ENCODE measurements at places on chromosomes 4 and X.

DNA sequence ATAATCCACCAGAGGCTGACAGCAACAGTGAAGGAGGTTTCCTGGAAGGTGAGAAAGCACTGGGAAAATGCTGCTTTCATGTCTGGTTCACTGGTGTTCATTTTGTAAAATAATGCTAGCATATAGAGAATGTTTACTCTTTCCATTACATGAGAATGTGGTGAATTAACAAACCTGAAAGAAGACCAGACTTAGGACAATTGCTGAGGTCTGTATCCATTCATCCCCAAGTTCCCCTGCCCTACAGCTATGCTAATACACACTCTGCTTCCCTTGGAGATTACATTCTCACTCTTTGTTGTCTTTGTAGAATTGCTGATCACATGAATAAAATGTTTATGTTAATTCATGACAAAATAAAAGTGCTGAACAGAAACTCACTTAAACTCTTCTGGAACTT lies 99.5 kb downstream of the ARHGAP6 start:
- DNase-seq: no peak

DNA sequence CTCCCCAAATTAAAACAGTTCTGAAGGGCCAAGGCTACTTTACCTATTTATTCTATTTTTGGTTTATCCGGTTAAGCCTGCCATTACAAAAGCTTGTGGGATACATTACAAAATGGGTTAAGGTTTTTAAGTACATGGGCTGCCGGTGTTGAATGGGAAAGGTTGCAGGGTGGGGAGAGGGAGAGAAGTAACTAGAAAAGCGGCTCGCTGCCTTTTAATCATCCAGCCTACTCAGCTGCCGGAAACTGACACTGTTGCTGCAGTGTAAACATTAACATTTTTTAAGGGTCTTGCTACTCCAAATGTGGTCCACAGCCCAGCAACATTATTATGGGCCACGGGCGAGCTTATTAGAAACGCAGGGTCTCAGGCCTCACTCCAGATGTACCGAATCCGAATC lies 1.5 kb upstream of the IL1RAPL1 start:
- no peak for DNase-seq

DNA sequence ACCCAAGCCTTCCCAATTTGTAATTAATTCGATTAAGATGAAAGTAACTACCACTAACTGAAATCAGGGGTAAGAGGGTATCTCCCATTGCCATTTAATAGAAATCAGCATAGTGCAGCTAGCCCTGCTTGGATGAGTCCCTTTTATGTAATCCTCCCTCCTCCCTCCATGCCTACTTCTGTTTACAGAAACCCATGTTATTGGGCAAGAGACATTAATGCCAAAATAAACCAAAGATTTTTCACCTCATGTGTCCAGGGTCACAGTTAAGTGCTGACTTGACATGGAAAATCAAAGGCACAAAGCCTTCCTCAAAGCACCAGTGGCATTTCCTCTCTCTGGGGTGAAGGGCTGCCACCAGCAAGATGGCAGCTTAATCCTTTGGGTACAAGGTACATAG lies 50.8 kb downstream of the ZC4H2 start:
- no peak for DNase-seq

DNA sequence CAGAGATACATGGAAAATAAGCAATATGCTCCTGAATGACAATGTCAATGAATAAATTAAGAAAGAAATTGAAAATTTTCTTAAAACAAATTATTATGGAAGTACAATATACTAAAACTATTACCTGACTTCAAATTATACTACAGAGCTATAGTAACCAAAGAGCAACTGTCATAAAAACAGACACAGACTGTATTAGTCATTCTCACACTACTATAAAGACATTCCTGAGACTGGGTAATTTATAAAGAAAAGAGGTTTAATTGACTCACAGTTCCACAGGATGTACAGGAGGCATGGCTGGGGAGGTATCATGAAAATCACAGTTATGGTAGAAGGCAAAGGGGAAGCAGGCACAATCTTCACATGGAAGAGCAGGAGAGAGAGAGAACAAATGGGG lies 60.0 kb upstream of the CYSLTR1 start:
- DNase-seq: no peak

- no peak for DNase-seq
These were observed 35.1 kb upstream of the TACR3 start for GRCh38 chr4:103754844-103755243.

All from NCI-H187 treated with DMSO at 0.1 percent for 48 hours (cell line).